ENCODE measurements at places on chromosomes 11 and 22.

GRCh38 chr11:10376061-10376460 lies 71.2 kb downstream of the ADM start:
- DNase-seq = no peak

DNA sequence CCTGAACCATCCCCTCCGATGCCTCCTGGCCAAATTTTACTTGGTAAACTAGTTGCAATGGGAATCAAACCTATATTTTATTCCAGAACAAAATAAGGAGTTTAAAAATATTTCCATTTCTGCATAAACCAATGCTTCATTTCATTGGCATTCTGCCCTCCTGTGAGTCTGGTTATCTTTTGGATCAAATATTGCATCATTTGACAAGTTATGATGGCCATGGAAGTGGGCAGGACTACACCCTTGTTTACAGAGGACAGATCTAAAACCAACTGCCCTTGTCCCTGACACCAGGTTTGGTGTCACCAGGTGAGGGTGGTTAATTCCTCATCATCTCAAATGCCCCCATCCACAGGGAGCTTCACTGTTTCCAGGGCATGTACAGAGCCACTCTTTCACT lies 28.2 kb upstream of the E2F8 start:
- no peak for DNase-seq

DNA sequence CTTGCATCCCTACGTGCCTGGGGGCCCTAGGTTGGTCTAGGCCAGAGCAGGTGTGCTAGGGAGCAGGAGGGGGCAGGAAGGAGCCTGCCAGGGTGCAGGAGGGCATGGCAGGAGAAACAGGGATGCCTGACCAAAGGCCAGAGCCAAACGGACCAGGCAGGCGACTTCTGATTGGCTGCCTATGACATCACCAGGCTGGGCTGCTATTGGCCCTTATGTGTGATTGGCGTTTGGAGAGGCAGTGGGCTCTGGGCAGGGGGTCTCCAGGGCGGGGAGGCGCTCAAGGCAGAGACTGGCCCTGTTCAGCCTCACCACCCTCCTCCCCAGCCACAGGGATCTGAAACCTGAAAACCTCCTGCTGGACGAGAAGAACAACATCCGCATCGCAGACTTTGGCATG lies 44.4 kb downstream of the MOB2 start:
- no peak for DNase-seq

- no peak for DNase-seq
These were observed 217.3 kb upstream of the NARS2 start for GRCh38 chr11:78791964-78792363.

DNA sequence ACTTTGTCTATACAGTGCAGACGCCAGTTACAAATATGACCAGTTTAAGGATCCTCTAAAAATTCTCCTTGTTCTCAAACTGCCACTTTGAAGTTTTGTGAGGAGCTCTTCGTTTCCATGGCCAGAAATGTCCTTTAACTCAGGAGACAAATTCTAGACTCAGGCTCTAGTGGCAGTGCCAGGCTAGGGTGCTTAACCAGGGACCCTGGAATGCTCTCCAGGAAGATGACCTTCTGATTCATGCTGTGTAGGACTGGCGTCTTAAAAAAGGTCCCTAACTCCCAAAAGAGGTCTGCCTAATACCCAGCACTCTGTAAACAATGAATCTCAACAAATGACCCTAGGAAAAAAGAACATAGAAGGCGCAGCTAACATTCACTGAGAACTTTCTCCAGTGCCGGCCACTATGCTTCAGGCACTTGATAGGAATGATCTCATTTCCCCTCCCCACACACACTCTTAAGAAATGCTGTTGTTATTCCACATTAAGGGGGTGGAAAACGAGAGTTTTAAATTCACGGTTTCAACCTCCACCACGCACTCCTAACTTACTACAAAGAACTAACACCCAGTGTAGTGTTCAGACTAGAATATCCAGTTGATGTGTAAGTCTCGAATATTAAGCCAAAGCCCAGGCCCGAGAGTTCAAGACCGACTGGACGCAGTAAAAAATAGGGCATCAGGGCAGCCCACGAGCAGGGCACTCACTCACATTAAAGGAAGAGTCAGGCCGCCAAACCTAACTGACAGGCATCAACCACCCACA lies 747 bp downstream of the NXF1 start:
- DNase-seq = no peak

DNA sequence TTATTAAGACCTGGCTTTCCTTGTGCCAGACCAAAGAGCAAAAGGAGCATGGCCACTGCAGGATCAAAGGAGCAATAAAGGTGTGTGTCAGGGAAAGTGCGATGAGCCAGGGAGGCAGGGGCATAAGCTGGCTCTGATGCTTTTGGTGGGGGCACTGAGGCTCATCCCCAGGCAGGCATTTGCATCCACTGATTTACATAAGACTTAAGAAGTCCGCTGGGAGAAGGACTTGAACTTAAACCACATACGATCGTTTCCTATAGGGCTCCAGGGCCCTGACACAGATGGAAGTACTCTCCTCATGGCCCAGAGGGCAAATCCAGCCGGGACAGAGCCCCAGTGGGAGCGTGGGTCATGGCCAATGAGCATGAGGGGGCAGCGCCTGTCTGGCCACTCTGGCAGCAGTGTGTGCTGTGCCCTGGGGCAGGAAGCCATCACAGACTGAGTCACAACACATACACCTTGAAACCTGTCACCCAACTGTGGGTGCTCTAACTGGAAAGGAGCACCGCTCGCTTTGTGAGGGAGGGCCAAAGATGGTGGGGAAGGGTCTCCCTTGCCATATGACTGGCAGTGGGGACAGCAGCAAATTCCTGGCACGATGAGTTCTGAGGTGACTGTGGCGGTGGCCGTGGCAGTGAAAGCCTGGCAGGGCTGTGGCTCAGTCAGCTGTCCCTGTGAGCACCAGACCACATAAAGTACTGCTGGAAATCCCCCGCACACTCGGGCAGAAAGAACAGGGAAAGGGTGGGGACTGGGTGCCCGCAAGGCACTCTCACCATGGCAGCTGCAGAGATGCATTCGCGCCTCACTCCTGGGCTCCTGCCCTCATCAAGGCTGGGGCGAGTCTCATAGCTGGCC lies 79.4 kb upstream of the LMO1 start:
- DNase-seq = no peak

- no peak for DNase-seq
These were observed 17.0 kb upstream of the ST3GAL4 start for GRCh38 chr11:126338346-126339055.

DNA sequence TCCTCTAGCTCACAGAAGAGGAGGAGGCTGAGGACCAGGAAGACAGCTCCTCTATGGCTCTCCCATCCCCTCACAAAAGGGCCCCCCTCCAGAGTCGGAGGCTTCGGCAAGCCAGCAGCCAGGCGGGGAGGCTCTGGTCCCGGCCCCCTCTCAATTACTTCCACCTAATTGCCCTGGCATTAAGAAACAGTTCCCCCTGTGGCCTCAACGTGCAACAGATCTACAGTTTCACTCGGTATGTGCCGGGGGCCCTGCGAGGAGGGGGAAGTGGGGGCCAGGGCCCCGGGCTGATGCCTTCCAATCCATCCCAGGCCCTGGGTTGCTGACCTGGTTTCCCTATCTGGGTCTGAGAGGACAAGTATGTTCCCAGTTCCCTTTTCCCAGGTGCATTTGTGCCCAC lies 7.9 kb downstream of the FOXR1 start:
- DNase-seq = no peak

- no peak for DNase-seq
These were observed 172.4 kb downstream of the BRD1 start for GRCh38 chr22:49655168-49655812.

DNA sequence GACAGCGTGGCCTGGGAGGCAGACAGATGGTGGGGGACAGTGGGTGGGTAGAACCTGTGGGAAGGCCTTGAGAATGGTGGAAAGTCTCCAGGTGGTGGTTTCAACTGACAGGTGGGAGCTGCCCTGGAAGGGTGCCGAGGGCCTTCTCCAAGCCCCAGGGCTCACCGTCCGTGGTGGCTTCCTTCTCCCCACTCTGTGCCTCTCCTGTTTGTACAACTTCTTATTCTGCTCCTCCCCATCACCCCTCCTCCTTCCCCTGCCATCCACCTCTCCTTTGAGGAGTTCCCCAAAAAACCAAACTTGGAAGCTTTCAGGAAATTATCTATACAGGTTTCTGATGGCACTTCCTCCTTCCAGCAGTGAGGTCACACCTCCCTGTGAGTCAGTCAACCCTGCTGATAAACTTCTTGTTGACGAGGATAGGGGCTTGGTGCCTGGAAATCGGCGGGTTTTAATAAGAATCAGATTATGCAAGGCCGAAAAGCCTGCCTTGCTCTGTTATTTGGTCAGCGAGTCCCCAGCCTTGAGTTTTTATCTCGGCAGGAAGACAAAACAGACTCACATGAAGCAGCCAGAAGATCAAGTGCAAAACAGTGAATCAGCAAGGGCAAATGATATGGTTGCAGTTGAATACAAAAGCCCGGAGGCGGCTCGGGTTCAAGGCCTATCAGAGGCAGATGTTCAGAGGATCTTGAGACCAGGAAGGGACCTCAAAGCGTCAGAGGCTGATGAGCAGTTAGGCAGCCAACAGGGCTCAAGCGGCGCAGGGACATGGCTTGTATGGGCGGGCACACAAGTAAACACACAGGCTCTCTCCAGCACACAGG lies 9.5 kb upstream of the ST3GAL4 start:
- DNase-seq = no peak

- DNase-seq = no peak
These were observed 15.1 kb upstream of the CYTH4 start for GRCh38 chr22:37267135-37267587.

GRCh38 chr22:25334162-25334490 lies 114.7 kb downstream of the CRYBB2 start:
- DNase-seq = peak; percentile 10

- no peak for DNase-seq
These were observed 332.2 kb downstream of the LUZP2 start for GRCh38 chr11:24828938-24829605.

GRCh38 chr11:59783632-59784090 lies 26.9 kb downstream of the MRPL16 start:
- DNase-seq = no peak

GRCh38 chr22:36644333-36644757 lies 59.2 kb downstream of the CACNG2 start:
- DNase-seq = peak; percentile 69

GRCh38 chr11:111086058-111086457 lies 159.5 kb upstream of the POU2AF2 start:
- no peak for DNase-seq

GRCh38 chr22:19646383-19646782 lies 67.9 kb upstream of the SEPTIN5 start:
- no peak for DNase-seq

Measured in Panc1 (cell line).